ENCODE measurements at places on chromosomes 2 and 18. TPM values are rescaled to one million over a fixed set of nuclear protein-coding genes. Genes with fewer than 3 reads are reported as not detected.

DNA sequence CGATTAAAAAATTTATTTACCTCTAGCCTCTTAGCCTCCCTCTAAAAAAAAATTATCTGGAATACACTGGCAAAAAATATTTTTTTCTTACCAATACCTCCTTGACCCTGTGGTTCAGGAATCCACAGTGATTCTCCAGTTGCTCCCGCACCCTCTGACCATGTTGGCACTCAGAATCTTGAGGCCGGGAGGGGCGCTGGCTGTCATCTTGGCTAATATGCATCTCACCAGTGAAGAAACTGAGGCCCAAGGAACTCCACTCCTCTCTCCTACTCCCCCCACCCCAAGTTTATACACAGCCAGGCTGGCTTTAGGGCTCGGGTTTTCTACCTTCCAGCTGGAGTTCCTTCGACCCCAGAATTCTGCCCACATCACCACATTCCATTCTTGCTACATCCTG is 97.8 kb upstream of the THOC1 start:
- peaks cover 4% of the 10 kb centered on the region for H3K4me1 ChIP-seq
- no peak for DNase-seq
- no peak overlapping the region for H3K27ac ChIP-seq
- no peak overlapping the region for H3K4me3 ChIP-seq

DNA sequence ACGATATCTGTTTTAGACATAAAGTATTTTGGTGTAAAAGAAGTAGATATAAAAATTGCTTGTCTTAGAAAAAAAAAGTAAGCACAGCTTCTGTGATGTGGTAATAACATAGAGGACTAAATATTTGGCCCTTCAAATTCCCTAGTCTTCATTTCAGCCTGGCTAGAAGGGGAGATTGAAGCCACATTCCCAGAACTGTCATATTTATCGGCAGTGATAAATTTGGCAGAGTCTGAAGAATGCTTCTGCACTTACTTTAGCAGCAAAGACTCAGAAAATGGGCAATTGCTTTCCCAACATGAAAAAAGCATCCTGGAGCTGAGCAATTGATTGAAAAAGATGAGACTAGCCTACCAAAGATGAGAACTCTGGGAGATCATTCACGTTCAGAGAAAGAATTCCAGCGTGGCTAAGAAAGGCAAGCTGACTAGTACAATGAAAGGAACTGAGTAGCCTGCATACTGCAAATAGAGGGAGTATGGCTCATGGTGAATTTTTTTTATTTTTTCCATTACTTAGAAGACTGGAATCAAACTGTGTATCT is 278.7 kb upstream of the KLHL29 start:
- H3K4me3 ChIP-seq: no peak overlapping the region
- no peak overlapping the region for H3K27ac ChIP-seq
- H3K27me3 ChIP-seq: no peaks in the 10 kb centered on the region
- H3K4me1 ChIP-seq: no peaks in the 10 kb centered on the region
- no peak for DNase-seq

DNA sequence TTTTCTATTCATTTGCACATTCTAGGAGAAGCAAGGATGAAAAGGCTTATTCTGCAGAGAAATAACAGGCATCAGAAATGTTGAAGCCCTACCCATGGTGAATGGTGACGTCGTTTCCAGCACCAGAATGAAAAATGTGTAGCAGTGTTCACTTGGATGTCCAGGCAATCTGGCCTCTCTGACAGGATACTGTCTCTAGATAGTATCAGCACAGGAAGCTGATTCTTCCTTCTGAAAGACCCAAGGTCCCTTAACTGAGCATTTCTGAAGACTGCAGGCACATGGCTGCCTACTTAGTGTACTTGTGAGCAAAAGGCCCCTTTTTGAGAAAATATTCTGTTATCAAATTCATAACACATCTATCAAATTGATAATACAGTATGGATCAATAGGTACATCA is 234.1 kb downstream of the XIRP2 start:
- H3K36me3 ChIP-seq: no peaks in the 10 kb centered on the region
- no peaks in the 10 kb centered on the region for H3K4me1 ChIP-seq
- H3K27me3 ChIP-seq: no peaks in the 10 kb centered on the region
- no peak overlapping the region for H3K4me3 ChIP-seq
- no peak for DNase-seq
- no peak overlapping the region for H3K27ac ChIP-seq

DNA sequence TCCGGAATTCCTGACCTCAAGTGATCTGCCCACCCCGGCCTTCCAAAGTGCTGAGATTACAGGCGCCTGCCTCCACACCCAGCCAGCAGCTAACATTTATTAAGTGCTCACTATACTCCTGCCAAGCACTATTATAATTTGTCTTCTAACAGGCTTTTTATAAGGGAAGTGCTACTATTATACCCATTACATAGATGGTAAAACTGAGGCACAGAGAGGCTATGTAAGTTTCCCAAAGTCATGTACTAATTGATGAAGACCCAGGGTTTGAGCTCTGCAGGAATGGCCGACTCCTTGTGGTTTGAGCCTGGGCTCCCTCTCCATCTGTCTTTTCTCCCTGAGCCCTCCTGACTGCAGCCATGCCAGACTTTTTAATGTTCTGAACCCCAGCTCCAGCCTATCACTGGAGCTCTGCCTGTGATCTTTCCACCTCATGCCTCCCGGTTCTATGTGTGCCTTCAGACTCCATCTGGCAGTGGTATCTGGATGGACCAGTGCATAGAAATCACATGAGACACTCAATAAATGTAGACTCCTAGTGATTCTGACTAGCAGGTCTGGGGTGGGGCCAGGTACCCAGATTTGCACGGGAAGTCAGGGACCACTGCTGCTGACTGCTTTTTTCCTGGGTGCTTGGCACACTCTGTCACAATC is 197.1 kb downstream of the NEDD4L start:
- no peak overlapping the region for H3K4me3 ChIP-seq
- peaks cover 21% of the 10 kb centered on the region for H3K4me1 ChIP-seq
- no peak for DNase-seq
- H3K27me3 ChIP-seq: no peaks in the 10 kb centered on the region
- no peaks in the 10 kb centered on the region for H3K36me3 ChIP-seq

DNA sequence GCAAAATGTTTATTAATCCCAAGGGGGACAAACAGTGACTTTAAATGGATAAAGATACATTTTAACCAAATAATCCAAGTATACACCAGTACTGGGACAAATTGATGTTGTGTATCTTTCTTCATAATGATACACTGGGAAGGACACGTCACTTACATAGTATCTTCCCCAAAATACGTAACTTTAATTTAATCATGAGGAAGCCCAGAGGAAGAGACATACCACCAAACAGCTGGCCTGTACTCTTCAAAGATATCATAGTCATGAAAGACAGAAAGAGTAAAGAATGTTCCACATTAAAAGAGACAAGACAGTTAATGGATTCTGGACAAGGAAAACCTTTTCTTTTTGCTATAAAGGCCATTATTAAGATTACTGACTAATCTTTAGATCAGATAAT is 37.1 kb downstream of the AGFG1 start:
- H3K27ac ChIP-seq: no peak overlapping the region
- no peak for DNase-seq
- no peaks in the 10 kb centered on the region for H3K27me3 ChIP-seq
- no peak overlapping the region for H3K4me3 ChIP-seq
- no peaks in the 10 kb centered on the region for H3K36me3 ChIP-seq

DNA sequence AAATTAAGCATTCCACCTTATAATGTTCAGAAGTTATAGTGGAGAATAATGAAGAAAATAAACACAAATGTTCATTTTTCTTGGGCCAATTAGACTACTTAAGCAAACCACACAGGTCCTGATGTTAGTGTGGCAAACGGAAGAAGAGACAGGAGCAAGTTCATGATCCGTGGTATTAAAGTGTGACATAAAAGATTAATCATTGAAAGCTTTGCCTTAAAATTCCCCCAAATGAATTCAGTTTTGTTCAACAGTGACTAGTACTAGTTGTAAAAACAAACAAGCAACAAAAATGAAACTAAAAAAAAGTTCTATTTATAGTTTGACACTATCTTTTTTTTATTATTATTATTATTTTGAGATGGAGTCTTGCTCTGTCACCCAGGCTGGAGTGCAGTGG is 73.7 kb downstream of the RFTN2 start:
- H3K4me1 ChIP-seq: no peaks in the 10 kb centered on the region
- H3K36me3 ChIP-seq: no peaks in the 10 kb centered on the region
- no peak for DNase-seq
- no peaks in the 10 kb centered on the region for H3K27me3 ChIP-seq
- H3K27ac ChIP-seq: no peak overlapping the region

The ITPRIPL1 gene
- total RNA-seq: 0.47 TPM

The ASAP2 gene
- 10.0 TPM for total RNA-seq

The VWA3B gene
- total RNA-seq: 0.52 TPM

The NTSR2 gene
- not detected for total RNA-seq
